ENCODE measurements at places on chromosomes 5 and 9. TPM values are rescaled to one million over a fixed set of nuclear protein-coding genes. Genes with fewer than 3 reads are reported as not detected.

Gene LCNL1
- polyA plus RNA-seq: 0.38 TPM

Gene RGMB
- polyA plus RNA-seq: 14.5 TPM

DNA sequence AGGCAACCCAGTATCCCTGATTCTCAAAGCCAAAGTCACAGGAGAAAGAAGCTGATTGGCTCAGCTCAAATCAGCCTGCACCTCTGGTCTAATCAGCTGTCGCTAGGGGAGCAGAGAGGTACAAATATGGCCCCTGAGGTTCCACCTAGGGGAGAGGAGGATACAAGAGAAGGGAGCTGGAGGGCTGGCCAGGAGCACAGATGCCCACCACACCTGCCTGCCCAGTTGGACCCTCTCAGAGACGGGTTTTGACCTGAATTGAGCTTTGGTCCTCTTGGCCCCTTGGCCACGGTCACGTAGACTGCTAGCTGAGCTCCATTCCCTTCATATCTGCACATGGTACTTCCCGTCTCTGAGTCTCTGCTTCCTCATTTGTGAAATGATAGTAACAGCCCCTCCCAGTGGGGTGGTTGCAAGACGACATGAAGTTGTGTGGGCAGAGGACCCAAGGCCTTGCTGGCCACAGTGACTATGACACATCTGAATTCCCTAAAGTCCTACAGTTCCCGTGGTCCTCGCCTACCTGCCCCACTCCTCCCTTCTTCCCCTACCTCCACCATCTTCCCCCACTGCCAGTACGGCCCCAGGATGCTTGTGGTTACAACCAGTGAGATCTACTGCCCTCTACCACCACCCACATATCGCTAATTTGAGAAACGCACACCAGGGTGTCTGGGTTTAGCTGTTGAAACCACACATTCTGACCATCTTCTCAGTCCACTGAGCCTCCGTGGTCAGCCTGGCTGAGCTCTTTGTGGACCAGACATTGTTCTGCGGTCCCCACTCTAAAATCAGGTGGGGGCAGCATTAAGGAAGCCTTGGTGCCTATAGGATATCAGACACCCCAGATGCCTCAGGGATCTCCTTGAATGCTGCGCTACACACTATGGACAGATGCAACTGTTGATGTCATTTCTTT, 60.3 kb upstream of the NEK6 start:
- DNase-seq: no peak

- peak; percentile 52 for DNase-seq
Observed at GRCh38 chr5:132500931-132501628, 10.5 kb upstream of the IRF1 start.

DNA sequence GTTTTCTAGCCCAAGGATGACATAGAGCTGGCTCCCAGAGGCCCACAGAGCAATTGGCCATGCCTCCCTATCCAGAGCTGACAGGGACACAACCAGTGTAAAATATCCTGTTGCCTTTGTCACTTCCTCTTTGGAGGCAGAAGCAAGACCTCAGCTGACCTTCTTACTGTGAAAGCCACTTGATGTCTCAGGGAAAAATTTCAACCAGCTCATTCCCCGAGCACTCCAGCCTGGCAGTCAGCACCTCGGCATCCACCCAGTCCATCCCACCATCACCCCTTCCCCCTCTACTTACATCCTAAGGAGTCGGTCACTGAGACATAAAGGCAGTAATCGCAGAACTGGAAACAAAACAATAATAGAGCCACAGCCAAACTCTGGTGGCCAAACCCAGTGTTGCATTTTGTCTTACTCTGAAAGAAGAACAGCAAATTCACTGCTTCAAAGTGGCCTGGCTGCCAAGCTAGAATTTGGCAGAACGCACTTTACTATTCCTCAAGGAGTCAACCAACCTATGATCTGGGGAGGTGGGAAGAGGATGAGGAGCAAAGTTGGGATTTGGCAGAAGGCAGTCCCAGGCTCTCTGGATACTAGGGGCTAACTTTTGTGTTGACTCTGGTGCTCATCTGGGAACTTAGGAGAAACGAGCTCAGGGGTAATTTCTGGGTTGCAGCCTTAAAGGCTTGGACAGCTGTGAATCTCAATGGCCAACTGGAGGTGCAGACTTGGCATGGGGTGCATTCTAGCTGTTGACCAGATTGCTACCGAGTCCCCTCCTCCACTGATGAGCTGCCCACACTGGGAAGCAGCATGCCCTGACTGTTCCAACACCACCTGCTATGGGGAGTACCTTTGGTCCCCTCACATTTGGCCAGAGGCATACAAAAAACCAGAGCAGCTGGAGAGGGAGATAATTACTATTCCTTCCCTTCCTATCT, 13.6 kb downstream of the NIPAL4 start:
- DNase-seq: no peak

GRCh38 chr9:122188369-122188768, 28.7 kb downstream of the MORN5 start:
- no peak for DNase-seq

Measured in renal pelvis (tissue), 12 donors.